ENCODE measurements at places on chromosomes 4 and X.

- no peak for DNase-seq
Measured at GRCh38 chrX:112874614-112875013, 34.0 kb upstream of the AMOT start.

DNA sequence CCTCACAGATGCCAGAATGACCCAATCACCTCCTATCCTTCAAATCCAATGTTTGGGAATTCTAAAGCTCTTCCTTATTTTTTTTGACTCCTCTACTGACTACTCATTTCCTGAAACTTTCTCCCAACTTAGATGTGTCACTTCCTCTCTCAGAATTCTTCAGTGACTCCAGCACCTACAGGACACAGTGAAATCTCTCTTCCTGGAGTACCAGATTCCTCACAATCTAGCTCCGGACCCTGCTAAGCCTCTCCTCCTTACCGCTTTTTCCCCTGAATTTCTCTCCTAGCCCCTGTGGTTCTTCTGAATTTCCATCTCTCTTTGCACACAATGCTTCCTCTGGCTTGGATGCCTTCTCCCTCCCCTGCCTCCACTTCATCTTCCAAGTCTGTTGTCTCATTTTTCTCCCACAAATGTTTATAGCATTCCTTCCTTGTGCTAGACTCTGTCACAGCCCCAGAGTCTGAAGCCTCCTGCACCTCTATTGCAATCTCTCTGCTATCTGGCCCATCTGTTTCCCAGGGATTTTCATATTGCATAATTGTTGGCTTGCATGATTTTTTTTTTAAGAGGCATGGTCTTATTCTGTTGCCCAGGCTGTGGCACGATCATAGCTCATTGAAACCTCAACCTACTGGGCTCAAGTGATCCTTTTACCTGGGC, 80.1 kb downstream of the ANAPC4 start:
- no peak for DNase-seq

DNA sequence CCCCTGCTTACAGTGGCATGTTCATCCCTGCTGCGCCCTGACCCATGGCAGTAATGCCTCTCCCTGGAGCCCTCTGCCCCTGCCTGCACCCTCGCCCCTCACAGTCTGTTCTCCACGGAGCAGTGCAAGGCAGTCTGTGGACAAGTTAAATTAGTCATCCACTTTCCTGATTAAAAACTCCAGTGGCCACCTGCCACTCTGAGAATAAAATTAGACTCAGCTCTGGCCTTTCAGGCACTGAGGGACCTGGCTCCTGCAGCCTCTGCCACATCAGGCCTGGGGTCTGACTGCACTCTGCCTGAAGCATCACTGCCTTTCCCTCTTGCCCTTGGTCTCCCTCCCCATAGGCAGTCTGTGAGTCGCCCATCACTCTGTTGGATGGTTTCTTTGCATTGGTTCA, 53.6 kb downstream of the GRK4 start:
- no peak for DNase-seq

GRCh38 chr4:122711919-122712318, 20.6 kb upstream of the BBS12 start:
- no peak for DNase-seq

- DNase-seq: no peak
Measured at GRCh38 chrX:108417257-108417656, 21.0 kb downstream of the COL4A6 start.

- no peak for DNase-seq
Measured at GRCh38 chrX:100696699-100697351, 35.1 kb downstream of the SYTL4 start.

- DNase-seq: peak; percentile 9
Measured at GRCh38 chr4:166165829-166166420, 292.9 kb downstream of the TLL1 start.

DNA sequence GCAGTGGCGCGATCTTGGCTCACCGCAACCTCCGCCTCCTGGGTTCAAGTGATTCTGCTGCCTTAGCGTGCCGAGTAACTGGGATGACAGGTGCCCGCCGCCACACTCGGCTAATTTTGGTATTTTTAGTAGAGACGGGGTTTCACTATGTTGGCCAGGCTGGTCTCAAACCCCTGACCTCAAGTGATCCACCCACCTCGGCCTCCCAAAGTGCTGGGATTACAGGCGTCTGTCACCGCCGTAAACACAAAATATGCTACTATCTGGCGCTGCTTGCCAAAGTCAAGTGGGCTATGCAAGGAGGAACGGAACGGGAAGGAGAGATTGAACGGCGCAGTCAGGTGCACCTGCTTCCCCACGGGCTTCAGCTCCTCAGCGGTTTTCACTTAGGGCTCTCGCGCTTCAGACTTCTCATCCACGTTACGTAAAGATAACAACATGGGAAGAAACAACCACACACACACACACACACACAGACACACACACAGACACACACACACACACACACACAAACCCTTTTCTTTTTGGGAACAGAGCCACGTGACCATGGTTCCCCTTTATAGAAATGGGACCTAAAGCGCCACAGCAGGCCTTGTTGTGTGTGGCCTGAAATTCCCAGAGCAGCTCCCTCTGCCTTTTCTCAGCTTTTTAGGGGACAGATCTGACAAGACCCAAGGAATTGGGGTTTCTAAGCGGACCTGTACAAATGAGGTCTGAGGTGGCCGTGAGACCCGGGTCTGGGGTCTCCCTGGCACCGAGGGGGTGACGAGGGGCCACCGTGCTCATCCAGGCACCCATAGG, 1.5 kb downstream of the P2RY8 start:
- DNase-seq: peak; percentile 68

- no peak for DNase-seq
Measured at GRCh38 chrX:119406776-119407175, 7.6 kb downstream of the SLC25A43 start.

DNA sequence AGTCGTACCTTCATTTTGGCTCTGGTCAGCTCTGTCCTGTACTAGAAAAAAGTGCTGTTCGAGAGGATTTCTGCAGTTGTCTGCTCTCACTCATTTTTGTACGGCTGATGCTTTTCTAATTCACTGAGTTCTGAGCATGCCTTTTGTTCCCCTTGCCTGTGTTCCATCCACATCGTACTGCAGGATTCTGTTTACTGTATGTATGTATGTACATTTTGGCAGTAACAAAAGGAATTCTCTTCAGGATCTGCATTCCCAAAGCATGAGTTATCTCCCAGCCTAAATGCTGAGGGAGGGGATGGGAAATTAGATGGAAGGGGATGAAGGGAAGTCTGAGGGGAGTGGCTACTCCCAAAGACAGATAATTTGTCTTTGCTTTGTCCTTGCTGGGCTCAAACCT, 87.6 kb downstream of the GBA3 start:
- DNase-seq: no peak

- no peak for DNase-seq
Measured at GRCh38 chr4:77599378-77599777, 6.2 kb upstream of the CXCL13 start.

- no peak for DNase-seq
Measured at GRCh38 chr4:37648084-37648817, 37.9 kb downstream of the RELL1 start.

- no peak for DNase-seq
Measured at GRCh38 chr4:74394476-74395136, 29.7 kb downstream of the EREG start.

DNA sequence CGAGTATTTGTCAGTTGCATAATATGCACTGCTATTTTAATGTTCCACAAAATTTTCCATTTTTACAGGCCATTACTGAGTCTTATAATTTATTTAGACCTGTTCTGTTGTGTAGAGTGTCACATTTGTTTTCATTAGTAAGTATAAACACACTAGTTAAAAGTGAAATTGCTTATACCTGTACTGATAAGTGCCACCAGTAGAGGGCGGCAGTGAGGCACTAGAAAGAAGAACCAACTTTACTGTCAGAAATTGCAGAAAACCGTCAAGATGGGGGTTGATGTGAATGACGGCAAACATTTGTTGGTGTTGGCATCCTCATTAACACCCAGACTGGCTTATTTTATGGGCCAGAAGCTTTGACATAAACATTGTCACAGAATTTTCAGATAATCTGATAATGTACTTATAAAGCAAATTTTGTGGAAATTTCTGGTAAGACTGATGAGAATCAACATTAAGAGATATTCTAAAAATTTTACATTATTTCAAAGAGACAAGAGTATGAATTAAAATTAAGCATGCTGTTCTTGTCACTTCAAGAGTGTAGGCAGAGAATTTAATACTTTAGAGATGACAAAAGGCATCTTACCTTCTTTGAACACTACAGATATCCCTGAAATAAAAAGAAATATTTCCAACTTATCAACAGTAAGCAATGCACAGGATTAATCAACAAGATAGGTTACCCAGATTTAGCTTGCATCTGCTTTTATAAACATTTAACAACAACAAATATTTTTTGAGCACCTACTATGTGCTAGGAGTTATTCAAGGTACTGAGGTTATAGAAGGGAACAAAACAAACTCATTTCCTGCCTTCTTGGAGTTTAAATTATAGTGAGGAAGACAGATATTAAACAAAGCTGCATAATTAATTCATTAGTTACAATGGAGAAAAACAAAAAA, 24.9 kb downstream of the ALPK1 start:
- peak; percentile 23 for DNase-seq

- no peak for DNase-seq
Measured at GRCh38 chr4:119715490-119716445, 87.2 kb upstream of the PDE5A start.

GRCh38 chrX:76127341-76127740, 45.5 kb upstream of the PBDC1 start:
- DNase-seq: no peak

GRCh38 chr4:103074744-103075434, 1.7 kb downstream of the SLC9B2 start:
- no peak for DNase-seq

DNA sequence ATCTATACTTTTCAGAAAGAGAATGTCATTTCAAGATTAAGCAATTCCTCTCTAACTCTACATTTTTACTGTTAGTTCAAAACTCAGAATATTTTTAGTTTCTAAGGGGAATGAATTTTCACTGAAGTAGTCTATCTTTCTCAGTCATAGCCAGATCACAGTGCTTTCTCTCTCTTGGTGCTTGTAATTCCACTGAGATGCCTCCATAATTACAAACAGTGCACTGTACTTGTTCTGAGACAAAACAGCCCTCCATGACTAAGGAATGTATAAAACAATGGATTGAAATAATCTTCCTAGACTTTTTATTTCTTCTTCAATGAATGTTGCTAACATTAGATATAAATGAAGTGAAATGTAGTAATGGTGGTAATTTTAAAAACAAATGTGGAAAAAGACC, 603.2 kb upstream of the FAM241A start:
- no peak for DNase-seq

GRCh38 chr4:182145334-182145905, 97.8 kb upstream of the TENM3 start:
- no peak for DNase-seq

- DNase-seq: peak; percentile 44
Measured at GRCh38 chrX:54044877-54045338, 635 bp upstream of the PHF8 start.

GRCh38 chrX:75746891-75747639, 38.0 kb downstream of the MAGEE2 start:
- peak; percentile 1 for DNase-seq

DNA sequence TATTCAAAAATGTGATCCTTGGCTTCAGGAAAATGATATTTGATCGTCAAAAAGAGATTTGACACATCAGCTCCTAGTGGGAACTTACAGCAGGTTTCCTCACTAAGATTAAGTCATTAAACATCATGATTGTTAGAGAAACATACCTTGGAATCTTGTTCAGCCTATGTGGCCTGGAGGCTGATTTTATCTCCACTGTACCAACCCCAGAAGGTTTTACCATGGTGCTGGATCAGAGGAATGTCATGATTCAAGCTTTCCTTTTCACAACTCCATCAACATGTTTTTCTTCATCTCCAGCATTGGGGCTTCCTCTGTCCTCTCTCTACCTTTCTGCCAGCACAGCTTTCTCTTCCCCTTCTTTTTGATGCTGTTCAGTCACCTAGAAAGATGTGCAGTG, 68.4 kb upstream of the MID1IP1 start:
- no peak for DNase-seq

- no peak for DNase-seq
Measured at GRCh38 chr4:115965588-115965987, 852.2 kb upstream of the NDST4 start.

GRCh38 chr4:39032218-39033085, at the start of gene TMEM156:
TMEM156 (minus strand) TSS chr4:39032409; CDS start chr4:39032313, 96 bp downstream.
- peak; percentile 70 for DNase-seq

GRCh38 chr4:137543198-137543597, 10.9 kb upstream of the PCDH18 start:
- no peak for DNase-seq

- no peak for DNase-seq
Measured at GRCh38 chr4:134147941-134148340, 53.6 kb downstream of the PABPC4L start.

DNA sequence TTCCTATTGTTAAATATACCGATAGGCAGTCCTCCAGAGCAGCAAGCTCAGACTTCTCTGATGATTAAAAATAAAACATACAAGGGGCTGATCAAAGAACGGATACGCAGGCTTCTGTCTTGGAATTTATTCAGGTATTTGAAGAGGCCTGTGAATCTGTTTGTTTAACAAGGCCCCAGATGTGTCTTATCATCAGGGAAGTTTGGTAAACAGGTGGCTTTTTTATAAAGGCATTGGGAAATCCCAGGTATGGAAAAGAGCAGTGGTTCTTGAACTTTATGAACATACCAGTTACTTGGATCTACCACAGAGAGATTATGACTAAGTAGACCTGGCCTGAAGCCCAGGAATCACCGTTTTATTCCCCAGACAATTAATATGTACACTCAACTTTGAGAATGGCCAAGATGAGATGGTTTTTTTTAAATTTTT, 47.9 kb downstream of the SOWAHB start:
- DNase-seq: no peak

- no peak for DNase-seq
Measured at GRCh38 chrX:13341491-13342101, 21.7 kb upstream of the ATXN3L start.

DNA sequence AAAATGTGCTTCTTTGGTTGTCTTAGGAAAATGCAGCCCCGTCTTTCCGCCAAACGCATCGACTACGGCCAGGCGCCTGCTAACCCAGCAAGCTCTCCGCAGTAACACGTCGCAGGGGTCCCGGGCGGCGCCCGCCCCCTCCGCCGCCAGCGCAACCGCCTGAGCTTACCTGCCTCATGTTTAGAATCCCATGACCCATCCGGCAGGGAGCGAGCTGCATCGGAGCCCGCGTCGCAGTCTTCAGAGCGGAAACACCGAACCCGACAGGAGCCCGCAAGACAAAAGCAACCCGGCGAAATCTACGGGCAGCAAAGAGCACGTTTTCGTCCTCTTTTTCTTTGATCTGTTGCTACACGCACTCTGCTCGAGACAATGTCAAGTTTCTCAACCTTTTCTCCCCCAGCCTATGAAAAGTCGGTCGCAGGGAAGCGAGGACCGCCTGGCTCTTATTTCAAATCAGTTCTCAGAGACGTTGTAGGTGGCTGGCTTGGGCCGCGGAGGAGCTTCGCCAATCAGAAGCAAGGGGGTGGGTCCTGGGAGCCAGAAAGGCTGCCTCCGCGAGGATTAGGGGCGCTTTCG, at the start of gene MID1:
Gene MID1 (minus strand): TSS at position 465 of the 579 bp plus-strand sequence. CDS start 53,038 bp downstream, outside the sequence.
- no peak for DNase-seq

DNA sequence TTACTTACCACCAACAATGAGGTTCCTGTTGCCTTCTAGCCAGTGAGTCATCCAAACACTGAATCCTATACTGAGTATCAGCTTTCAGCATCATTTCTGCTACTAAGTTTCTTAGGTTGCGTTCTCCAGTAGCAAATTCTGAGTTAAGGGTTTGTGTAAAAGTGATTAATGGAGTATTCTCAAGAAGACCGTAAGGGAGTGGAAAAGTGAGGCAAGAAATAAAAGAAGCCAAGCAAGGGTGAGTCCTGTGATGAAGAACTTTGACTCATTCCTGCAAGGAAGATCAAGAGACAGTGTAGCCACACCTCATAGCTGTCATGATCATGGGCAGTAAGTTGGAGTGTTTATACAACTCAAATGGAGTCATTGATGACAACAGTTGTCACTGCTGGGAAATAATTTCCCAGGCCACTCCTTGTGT, 446.2 kb downstream of the RAPGEF2 start:
- DNase-seq: no peak

Measured in KG1 (cell line).